Epithelial cell of esophagus (primary cell): ENCODE measurements at places on chromosomes 11 and 22.

DNA sequence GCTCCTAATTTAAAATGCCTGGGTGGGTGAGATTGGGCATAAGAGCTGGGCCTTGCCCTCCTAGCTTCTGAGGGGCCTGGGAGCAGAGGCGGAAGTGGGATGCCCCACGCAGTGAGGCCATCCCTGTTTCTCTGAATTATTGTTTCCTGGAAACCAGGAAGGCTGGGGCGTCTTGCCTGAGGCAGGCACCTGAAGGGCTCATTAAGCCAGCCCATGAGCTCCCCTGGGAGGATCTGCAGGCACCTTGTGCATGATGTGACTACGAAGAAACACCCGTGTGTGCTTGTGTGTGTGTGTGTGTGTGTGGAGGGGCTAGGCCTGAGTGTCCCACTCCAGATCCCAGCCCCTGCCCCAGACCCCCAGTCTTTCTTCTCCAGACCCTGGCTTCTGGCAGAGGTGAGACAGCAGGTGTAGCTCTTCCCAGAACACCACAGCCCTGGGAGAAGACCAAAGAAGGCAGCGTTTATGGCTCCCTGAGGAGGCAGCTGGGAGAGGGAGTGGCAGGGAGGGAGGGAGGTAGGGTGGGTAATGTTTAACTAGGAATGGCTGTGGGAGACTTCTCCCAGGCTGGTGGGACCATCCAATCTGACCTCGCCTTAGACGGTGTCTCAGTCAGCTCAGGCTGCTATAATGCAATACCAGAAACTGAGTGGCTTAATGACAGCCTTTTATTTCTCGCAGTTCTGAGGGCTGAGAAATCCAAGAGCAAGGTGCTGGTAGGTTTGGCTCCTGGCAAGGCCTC lies 2.1 kb upstream of the BATF2 start:
- no peak for DNase-seq

DNA sequence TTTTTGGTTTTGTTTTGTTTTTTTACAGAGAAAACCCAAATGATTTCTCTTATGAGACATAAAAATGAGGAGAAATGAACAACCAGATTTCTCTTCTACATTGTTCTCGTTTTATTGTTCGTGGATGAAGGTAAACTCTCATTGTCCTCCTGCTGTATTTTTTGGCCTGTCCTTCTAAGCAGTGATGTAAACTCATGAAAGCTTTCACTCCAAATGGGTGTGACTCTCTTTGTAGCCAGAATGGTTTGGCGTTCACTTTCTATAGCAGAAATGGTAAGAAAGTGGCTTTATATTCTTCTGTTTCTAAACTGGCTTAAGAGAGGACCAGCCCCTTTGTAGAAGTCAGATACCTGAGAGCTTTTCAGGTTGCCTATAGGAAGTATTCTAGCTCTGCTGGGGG lies 15.5 kb upstream of the BMAL1 start:
- peak; percentile 26 for DNase-seq

DNA sequence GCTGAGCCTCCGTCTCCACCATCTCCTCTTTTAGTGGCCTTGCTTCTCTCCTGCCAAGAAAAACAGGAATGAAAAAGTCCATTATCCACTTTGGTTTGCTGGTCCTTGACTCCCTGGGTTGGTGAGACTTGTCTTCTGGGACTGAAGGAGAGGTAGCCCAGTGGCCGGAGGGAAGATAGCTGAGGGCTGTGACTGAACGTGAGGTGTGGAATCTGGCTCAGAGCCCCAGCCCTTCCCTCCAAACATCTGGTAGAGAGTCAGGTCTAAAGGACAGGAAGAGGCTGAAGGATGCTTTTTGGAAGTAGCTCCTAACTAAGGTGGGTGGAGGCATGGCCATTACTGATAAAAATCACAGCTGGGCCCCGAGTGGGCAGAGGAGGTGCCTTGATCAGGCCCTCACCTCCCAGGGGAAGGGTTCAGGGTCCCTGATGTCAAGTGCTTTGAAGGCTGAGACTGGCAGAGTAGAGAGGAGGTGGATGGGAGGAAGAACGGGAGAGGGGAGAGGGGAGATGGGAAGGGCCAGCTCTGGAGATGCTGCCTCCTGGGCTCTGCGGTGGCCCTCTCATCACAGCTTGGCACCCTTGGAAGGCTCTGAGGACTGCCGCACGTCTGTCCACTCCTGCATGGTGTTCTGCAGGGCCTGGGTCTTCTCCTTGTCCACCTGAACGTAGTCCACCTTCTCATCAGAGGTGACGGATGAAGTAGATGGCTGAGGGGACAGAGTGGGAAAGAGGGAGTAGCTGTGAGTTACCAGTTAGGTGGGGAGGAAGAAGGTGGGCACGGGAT lies 30.2 kb downstream of the USP35 start:
- DNase-seq = no peak

- DNase-seq = no peak
These were observed 83.7 kb upstream of the SEPTIN5 start for GRCh38 chr22:19630614-19631013.

DNA sequence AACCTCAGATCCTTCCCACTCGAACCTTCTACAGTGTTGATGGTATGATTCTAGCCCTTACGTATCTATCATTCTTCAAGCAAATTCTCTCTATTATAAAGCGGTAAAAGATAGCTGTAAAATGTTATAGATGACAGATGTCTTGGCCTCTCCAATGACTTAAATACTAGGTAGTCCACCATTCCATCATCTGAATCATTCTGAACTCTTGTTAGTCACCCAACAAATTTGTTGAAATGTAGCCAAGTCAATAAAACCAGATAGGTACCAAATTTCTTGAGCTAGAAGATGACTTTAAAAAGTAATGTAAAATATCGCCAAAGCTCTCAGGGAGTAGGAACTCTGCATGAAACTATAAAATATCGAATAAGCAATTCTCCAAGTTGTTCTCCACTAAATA lies 32.6 kb upstream of the PICALM start:
- peak; percentile 77 for DNase-seq

DNA sequence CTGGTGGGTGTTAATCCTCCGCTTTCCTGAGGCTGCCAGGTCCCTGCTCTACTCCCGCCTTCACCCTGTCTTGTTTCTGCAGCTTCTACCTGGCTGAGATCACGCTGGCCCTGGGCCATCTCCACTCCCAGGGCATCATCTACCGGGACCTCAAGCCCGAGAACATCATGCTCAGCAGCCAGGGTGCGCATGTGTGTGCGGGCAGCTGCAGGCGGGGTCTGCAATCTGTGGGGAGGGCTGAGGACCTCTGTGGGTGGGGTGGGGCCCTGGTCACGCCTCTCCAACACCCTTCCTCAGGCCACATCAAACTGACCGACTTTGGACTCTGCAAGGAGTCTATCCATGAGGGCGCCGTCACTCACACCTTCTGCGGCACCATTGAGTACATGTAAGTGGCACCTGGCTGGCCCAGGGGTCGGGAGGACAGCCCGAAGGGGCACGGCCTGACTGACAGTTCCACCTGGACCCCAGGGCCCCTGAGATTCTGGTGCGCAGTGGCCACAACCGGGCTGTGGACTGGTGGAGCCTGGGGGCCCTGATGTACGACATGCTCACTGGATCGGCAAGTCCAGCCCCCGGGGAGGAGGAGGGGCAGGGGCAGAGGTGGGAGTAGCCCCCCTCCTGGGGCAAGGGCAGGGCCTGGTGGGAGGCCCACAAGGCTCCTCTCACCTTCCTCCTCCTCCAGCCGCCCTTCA lies 4.5 kb downstream of the RPS6KB2 start:
- no peak for DNase-seq

GRCh38 chr11:131916638-131917037 lies 546.2 kb downstream of the NTM start:
- DNase-seq = no peak

GRCh38 chr11:78465169-78465942 lies 47.7 kb upstream of the GAB2 start:
- no peak for DNase-seq

- no peak for DNase-seq
These were observed 70.2 kb downstream of the NOX4 start for GRCh38 chr11:89420981-89421380.

DNA sequence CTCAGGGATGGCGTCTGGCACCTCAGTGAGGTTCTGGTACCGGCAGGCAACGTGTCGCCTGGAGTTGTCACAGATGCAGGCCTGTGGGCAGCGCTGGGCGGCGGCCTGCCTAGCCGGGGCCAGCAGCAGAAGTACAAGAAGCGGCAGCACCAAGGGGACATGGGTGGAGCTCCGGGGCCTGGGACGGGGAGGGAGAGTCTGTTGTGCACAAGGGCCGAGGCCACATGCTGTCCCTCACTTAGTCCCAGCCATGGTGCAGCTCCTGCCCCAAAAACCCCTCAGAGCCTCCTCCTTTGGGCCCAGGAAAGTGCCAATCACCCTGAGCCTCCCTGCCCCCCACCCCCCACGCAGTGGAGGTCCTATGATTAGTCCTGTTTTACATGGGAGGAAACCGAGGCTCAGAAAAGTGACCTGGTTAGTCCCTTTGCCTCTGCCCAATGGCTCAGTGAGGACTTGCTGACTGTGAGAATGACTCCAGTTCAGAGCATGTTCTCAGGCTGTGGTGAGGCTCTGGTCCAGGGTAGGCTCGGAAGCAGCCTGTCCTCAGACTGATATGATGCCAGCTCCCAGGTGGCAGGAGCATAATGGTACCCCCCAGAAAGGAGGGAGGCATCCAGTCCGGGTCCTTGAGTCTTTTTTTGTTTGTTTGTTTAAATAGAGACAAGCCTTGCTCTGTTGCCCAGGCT lies 1.1 kb downstream of the CHADL start:
- no peak for DNase-seq

- DNase-seq = no peak
These were observed 14.3 kb downstream of the TCIRG1 start for GRCh38 chr11:68053117-68053516.

DNA sequence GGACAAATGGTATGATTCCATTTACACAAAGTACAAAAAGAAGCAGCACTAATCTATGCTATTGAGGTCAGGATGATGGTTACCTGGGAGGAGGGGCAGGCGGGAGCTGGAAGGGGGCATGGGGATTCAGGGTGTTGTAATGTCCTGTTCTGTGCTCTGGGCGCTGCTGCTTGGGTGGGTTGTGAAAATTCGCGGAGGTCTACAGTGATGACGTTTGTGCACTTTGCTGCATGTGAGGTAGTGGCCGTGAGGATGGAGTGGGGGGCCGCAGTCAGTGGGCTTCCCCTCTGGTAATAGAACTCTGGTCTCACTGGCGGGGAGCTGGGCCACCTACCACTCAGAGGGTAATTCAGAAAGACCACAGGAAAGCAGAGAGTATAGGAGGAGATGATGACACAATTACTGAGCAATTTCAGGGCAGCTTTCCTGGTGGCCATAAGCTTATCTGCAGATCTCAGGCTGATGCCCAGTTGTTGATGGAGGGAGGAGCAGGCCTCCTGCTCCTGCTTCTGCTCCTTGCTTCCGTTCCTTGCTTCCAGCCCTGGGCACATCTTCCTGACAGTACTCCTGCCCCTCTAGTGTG lies 121.5 kb downstream of the CEP164 start:
- no peak for DNase-seq

GRCh38 chr22:48959496-48959895 lies 868.2 kb downstream of the BRD1 start:
- no peak for DNase-seq

DNA sequence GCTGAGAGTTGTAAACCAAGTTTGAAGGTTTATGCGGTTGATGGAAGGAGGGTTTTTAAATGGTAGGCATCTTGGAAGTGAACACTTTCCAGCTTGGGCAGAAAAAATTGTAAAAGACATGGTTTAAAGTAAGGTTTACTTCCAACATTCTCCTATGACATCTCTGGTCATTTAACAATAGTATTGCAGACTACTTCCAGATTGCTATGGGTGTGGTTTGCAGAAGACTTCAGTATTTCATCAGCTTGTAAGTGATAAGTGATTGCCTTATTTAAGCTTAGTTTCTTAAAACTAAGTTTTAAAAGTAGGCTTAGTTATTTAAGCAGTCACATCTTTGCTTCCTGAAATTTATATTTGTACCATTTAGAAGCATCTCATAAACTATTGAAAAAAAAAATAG lies 7.2 kb upstream of the STT3A start:
- DNase-seq = no peak

DNA sequence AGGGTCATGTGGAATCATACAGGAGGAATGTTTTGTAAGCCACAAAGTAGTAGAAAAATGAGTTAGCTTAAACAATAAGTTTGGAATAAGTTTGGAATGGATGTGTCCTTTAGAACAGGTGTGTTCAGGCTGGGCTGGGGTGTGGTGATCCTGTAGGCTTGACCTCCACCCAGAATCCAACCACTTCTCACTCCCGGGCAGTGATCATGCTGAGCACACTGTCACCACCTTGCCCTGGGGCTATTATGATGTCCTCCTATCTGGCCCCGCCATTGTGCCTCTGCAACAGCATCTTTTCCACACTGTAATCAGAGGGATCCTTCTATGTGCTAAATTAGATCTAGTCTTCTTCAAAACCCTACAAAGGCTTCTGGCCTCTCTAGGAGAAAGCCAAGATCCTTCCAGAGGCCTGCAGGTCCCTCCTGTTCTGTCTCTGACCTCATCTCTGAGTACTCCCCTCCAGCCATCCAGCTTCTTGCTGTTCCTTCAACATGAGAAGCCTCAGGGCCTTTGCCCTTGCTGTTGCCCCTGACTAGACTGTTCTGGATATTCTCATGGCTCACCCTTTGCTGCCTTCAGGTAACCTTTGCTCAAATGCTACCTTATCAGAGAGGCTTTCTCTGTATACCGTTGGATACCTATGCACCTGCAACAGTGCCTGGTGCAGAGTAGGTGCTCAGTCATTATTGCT lies 18.8 kb upstream of the ACCSL start:
- no peak for DNase-seq

DNA sequence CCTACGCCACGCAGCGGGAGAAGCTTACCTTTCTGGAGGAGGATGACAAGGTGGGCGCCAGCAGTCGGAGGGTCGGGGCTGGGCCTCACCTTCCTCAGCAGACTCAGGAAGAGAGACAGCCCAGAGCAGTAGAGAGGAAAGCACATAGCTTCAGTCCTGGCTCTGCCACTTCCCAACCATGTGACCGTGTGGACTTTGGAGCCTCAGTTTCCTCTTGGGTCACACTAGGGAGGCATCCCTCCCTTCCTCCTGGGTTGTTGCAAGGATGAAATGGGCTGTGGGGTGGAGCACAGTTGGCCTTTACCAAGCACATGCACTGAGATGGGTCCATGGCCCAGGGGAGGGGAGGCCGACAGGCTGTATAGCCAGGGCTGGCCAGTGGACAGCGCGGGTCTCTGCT lies 12.9 kb downstream of the DPP3 start:
- no peak for DNase-seq

- DNase-seq = no peak
These were observed 49.5 kb upstream of the ACCSL start for GRCh38 chr11:43998308-43998707.

GRCh38 chr11:33857933-33858371 lies 33.9 kb downstream of the LMO2 start:
- DNase-seq = peak; percentile 71
